Stimulated activated CD8-positive, alpha-beta memory T cell treated with anti-CD3 and anti-CD28 coated beads, Interleukin-7, amount 100 ng/mL, for 48 hours (primary cell): ENCODE measurements at places on chromosomes 6 and 20.

DNA sequence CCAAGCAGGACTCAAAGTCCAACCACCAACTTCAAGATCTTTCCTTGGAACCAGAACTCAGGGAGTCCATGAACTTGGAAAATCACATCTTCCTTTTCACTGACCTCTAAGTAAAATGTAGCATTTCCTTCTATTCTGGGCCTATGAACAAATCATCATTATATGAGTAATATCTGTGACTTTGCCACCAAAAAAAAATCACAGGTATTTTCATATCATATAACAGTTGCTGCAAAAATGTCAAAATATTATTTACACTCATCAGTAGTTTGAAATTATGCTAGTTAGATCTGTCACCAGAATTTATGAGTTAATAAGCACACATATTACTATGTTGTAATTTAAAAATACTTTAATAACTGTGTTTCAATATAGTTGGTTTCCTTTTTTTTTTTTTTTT, 27.3 kb upstream of the TLDC2 start:
- no peak for DNase-seq

GRCh38 chr6:118495485-118496280, 52.4 kb upstream of the PLN start:
- no peak for DNase-seq

DNA sequence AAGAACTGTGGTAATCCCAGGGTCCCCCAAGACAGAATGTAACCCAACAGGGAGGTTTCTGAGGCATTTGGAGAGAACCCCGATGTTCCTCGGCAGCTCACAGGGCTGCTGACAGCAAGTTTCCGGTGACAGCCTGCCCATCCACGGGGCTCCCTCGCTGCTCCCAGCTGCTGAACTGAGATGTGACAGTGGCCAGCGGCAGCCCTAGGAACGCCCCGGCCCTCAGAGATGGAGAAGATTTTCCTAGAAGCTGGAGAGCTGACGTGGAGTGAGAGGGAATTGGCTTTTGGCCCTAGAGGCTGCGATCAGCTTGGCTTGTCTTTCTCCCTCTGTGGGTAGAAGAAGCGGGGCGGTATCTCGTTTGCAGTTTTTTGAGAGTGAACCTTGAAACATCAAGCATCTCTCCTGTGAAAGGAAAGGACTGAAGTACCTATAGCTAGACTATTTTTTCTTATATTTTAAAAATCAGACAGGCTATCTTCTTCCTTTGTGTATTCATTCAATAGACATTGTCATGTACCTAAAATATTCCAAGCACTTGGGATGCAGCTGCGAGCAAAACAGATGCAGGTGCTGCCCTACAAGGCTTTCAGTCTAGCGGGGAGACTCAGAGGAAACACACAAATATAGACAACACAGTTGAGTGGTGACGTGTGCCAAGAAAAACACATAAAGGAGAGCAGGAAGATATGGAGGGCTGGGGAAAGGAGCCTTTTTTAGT, 28.4 kb upstream of the NFATC2 start:
- DNase-seq, result no peak

- no peak for DNase-seq
Observed at GRCh38 chr6:17300637-17301036, 19.5 kb downstream of the RBM24 start.

- no peak for DNase-seq
Observed at GRCh38 chr6:31614684-31615578, at the start of gene AIF1. TSS of gene AIF1 (plus strand) at chr6:31615234. CDS start at chr6:31615330, 96 bp downstream.

DNA sequence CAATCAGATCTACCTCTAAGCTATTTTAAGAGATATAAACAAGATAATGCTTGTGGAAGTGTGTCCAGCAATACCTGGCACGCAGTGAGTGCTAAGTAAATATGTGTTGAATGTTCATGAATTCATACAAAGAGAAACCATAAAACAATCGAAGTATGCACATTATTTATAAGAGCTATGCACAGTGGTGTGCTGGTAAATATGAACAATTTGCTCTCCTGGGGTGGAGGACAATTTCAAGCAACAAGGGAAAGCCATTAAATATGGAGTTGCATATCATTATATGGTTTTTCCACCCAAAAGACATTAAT, 526.6 kb upstream of the MARCKS start:
- no peak for DNase-seq

- no peak for DNase-seq
Observed at GRCh38 chr6:72175916-72176315, 289.6 kb downstream of the RIMS1 start.

DNA sequence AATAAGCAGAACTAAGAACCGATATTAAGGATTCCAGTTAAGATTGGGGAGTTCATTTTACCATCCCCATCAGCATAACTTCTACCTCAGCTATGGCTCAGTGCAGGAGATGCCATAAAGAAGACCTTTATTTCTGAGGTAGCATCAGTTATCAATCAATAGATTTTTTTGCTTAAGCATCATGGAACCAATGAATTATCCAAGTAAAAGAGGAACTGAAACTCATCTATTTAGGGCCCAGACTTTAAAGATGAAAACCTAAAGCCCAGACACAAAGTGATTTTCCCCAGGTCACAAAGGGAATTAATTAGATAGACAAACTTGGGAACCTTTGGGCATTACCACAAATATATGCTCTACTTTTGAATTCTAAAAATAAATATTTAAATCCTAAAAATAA, 59.2 kb upstream of the TINAG start:
- no peak for DNase-seq
